ENCODE measurements at places on chromosomes 6 and 20. TPM values are rescaled to one million over a fixed set of nuclear protein-coding genes. Genes with fewer than 3 reads are reported as not detected.

PRR18 gene
- total RNA-seq: not detected

- no peak for DNase-seq
These were observed 10.2 kb downstream of the FOXC1 start for GRCh38 chr6:1619673-1620503.

- DNase-seq: no peak
These were observed 6.6 kb downstream of the TM9SF4 start for GRCh38 chr20:32116079-32116521.

DNA sequence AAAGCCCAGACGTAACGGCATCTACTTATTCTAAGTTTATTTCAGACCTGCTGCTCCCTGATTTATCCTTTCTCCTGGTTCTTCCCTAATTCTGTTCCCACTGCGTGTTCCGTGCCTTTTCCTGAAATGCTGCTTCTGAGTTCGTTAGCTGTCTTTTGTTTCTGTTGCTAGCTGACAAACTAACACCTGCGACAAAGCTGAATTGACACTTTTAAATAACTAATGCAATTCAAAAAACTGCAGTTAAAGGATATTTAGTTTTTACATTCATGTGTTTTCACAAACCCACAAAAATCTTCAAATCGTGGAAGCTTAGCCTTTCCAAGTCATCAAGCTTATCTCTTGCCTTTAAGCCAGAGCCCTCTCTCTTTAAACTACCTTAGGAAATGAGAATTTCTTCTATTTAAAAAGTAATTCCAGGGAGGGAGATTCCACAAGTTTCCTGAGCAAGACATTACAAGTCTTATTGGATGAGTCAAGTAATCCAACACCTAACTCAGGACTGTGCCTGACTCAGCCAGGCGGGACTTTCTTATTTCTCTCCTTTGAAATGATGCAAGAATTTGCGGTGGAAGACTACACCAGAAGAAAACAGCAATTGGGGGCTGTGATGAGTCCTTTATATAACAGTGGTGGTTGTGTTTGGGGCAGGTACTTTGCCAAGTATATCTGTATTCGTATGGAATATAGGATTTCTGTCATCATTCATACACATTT lies 6.3 kb downstream of the ADTRP start:
- DNase-seq: no peak

DNA sequence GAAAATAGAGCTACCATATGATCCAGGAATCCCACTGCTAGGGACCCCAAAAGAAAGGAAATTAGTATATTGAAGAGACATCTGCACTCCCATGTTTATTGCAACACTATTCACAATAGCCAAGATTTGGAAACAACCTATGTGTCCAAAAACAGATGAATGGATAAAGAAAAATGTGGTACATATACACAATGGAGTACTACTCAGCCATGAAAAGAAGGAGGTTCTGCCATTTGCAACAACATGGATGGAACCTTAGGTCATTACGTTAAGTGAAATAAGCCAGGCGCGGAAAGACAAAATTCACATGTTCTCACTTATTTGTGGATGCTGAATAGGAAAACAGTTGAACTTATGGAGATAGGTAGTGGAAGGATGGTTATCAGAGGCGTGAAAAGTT lies 137.3 kb downstream of the ADAT2 start:
- no peak for DNase-seq

GRCh38 chr6:45073771-45074170 lies 254.4 kb upstream of the RUNX2 start:
- DNase-seq: no peak

- DNase-seq: peak; percentile 26
These were observed 977 bp downstream of the TNXB start for GRCh38 chr6:32108094-32108627.

DNA sequence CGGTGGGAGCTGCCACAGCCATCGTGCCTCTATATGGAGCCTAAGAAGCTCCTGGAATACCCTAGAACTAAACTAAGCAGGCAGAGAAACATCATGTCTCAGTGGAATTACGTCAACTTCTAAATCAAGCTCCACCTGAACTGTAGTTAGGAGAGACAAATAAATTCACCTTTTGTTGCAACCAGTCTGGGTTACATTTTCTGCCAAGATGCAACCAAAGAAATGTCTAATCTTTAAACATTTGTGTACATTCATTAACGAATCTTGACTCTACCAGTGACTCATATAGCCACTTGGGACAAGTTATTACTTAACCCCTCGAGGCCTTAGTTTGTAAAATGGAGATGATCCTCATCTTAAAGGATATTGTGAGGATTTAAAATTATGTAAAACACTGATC lies 8.9 kb downstream of the PTPRK start:
- no peak for DNase-seq

GRCh38 chr6:106051226-106051625 lies 34.9 kb upstream of the PRDM1 start:
- DNase-seq: no peak

- DNase-seq: no peak
These were observed 297.5 kb upstream of the FOXQ1 start for GRCh38 chr6:1014431-1014807.

GRCh38 chr6:20811109-20811761 lies 277.0 kb downstream of the CDKAL1 start:
- DNase-seq: no peak

All from mucosa of gallbladder (tissue), 1 donor.